ENCODE measurements at places on chromosomes 1 and 21.

GRCh38 chr1:233673261-233673946 is 59.5 kb downstream of the KCNK1 start:
- DNase-seq: no peak

GRCh38 chr1:183585038-183585437 is 5.2 kb downstream of the NCF2 start:
- DNase-seq: no peak

GRCh38 chr1:1359664-1360468 is 1.5 kb upstream of the MXRA8 start:
- DNase-seq: no peak

DNA sequence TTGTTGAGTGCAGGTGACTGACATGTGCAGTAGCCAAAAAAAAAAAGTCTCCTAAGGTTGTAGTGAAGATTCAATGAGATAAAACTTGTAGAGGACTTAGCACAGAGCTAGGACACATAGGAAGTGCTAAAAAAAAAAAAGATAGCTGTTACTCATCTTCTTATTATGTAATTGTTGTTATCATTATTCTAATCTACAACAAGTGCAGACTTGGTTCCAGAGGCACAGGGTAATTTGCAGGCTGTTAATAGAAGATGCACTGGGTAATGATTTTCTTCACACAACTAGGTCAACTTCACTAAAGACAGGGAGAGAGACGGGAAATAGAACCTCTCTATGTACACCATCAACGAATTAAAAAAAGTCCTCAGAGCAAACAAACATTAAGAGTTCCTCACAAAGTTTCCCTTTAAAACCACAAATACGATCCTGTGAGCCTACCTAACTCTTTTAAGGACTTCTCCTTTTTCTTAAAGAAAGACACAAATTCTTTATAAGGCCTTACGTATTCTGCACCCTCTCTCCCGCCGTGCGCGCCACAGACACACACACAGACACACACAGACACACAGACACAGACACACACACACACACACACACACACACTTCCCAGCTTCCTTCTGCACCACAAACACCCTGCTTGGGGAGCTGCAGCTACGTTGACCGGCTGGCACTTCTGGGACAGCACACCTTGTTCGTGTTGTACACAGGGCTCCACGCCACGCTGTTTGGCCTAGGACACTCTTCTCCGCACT is 49.8 kb upstream of the GADD45A start:
- no peak for DNase-seq

DNA sequence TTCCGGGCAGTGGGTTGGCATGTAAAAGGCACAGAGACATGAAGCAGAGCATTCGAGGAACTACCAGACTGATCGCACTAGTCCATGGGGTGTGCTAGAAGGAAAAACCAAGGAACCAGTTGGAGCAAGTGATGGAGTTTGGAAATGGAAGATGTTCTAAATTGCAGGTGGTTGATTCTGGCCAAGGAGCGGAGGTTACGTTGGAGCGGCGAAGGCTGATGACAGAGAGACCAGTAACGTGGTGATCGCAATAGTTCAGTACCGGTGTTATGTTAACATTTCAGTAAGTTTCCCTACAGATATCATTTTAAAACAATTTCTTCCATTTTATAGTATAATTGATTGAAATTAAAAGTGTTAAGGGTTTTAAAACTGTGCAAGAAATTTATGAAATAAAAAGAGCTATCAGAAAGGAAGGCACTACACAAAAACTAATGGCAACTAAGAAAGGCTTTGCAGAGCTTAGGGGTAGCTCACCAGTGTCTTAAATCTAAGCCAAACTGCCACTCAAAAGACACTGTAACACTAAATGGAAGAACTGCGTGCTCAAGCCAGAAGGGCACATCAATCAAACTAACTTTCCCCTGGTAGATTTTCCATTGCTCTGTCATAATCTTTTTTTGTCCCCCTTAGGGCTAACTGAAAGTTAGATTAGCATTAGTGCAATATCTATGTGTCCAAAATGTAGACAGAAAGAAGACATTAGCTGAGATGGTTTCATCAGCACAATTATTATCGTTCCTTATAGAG is 11.3 kb upstream of the HEATR1 start:
- DNase-seq: no peak

DNA sequence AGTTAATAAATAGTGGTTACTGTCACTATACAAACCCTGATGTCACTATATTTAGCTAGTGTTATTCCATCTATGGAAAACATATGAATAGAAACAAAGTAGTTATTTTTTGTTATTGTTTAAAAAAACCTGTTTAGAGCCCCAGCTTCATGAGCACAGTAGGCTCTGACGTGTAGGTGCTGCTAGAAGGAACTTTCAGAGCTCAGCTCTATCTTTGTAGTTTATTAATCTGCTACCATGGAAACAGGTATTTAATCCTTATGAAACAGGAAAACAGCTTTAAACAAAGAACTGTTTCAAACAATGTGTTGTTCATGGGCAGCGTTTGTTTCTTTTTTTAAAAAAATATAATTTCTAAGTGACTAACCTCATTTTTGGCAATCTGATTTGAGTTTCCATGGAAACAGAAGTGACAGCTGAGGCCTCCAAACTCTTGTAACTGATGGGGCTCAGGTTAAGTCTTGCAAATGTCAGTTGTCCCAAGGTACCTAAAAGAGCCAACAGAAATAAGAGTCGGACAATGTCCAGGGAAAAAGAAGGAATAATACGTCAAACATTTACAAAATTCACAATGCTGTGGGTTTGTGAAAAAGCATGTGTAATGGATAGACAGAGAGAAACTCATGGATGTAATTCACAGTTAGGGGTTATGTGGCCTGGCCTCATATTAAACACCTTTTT is 162.0 kb upstream of the C21orf91 start:
- DNase-seq: no peak

- DNase-seq: no peak
These were observed 8.2 kb downstream of the SON start for GRCh38 chr21:33550772-33551660.

DNA sequence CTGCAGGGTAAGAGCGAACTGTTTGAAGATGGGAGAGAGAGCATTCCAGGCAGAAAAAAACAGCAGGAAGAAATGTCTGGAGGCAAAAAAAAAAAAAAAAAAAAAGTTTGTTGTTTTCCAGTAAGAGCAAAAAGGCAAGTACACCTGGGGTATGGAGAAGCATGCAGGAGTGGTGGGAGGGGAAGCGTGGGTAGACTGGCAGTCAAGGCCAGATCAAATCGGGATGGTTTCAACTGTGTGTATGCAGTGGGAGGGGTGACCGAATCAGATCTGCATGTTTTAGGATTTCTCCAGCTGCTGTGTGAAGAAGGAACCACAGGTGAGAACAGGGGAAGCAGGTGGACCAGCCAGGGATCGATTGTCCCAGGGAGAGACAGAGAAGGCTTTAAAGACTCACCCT is 34.7 kb downstream of the CSMD2 start:
- DNase-seq: no peak

DNA sequence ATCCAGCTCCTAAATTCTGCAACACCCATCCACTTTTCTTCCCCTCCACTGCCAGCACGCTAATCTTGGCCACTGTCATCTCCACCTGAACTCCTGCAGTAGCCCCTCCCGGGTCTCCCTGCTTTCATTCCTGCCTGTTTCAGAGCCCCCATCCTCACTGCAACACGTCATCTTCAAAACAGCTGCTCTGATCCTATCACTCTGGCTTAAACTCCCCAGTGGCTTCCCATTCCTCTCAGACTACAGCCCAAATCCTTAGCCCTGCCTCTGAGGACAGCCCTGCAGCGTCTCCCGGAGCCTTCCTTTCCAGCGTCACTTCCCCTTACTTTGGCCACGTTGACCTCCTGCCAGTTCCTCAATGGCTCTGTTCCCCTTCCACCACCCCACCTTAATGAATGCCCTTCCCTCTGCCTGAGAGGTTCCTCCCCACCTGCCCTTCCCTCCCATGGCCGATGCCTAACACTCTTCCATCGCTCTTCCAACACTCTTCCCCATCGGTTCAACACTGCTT is 22.9 kb upstream of the IFNAR2 start:
- DNase-seq: no peak

DNA sequence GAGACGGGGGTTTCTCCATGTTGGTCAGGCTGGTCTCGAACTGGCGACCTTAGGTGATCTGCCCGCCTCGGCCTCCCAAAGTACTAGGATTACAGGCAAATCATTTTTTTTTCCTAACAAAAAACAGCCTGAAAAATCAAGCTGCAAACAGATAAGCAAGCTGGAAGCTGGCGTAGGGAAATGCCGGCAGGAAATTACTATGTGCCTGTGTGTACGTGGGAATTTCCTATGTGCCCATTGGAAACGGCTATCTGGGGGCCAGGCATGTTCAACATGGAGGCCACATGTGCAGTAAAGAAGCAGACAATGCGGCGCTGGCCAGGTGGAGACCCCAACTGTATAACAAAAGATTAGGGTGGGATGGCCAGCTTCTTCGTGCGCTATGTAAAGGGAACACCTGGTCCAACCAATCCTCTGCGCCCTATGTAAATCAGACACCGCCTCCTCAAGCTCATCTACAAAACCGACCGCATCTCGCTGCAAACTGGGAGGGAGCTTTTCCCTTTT is 9.1 kb upstream of the AADACL4 start:
- no peak for DNase-seq

DNA sequence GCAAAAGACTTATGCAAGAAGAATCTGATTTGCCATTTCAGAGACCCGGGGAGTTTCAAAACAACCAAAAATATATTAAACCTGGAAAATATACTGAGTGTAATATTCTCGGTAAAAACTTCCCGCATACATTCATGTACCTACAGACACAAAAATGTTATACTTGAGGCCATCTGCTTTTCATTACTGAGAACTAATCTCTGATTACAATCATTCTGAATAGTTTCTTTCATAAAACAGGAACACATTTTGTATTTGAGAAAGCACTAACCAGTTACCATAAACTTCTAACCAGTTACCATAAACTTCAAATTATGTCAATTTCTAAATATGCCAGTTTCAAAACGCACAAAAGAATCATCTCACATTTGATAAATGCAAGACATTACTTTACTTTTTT is 7.8 kb downstream of the ZNHIT6 start:
- no peak for DNase-seq
